ENCODE measurements at places on chromosomes 11 and 22. TPM values are rescaled to one million over a fixed set of nuclear protein-coding genes. Genes with fewer than 3 reads are reported as not detected.
A peak's percentile ranks its signal among the peaks of the same experiment; 100 is the strongest.

- DNase-seq, result no peak
Measured at GRCh38 chr11:65131417-65131776, 2.9 kb downstream of the SYVN1 start.

DNA sequence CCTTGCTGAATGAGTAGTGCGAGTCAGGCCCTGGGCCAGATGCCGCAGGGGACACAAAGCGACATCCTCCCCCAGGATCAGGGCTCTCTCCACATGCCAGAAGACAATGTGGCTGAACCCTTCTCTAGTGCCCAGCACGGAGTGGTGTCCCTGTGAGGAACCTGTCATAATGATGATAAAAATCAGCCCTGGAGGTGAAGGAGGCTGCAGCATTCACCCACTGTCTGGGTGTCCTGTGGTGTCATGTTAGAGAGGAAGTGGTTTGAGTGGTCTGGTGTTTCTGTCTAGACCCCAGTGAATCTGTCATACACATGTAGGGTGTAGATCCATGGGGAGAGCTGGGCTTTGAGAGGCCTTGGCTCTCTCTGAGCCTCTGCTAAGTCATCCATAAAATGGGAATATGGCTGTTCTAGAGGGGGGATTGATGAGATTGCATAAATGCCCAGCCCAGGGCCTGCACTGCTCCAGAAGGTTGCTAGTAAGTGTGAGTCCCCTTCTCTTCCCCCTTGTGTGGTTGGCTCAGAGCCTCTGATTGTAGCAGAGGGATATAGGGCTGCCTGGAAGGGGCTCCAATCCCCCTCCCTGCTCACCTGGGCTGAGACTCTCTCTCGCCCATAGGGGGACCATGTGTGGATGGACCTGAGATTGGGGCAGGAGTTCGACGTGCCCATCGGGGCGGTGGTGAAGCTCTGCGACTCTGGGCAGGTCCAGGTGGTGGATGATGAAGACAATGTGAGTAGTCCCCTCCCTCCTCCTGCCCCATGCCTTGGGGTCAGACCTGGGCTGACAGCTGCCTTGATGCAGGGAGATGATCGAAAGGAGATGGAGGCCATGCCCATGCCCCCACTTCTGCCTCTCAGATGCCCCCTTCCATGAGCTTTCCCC lies 14.3 kb downstream of the MYO7A start:
- peak; percentile 35 for DNase-seq

Gene DBX1
- total RNA-seq, result not detected

Gene ACR
- total RNA-seq, result 0.62 TPM

- DNase-seq, result no peak
Measured at GRCh38 chr11:91650802-91651201, 573.8 kb upstream of the FAT3 start.

- DNase-seq, result no peak
Measured at GRCh38 chr22:25390297-25391240, 171.1 kb downstream of the CRYBB2 start.

DNA sequence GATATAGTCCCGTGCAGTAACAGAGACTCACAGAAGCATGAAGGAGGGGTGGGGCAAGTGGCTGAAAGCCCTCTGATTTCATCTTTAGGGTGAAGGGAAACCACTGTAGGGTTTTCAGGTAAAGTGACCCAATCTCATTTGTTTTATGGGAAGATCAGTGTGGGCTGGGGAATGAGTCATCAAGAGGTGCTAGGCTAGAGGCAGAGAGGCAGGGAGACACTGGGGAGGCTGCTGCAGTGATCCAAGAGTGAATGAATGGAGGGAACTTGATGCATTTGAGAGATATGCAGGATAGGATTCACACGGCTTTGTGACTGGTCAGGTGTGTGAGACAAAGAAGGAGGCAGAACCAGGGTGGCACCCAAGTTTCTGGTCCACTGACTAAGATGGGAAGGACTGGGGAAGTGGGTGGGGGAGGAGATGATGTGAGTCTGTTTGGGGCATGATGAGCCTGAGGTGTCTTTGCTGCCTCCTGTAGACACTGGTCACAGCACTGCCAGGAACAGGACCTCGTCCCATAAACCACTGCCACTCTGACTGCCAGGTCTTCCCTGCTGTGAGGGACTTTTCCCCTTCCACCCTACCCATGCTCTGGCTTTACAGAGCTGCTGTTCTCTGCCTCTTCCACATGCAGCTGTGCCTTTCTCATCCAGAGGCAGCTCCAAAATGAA lies 239.0 kb downstream of the TENM4 start:
- DNase-seq, result no peak

Gene IL17REL
- total RNA-seq, result 0.09 TPM

DNA sequence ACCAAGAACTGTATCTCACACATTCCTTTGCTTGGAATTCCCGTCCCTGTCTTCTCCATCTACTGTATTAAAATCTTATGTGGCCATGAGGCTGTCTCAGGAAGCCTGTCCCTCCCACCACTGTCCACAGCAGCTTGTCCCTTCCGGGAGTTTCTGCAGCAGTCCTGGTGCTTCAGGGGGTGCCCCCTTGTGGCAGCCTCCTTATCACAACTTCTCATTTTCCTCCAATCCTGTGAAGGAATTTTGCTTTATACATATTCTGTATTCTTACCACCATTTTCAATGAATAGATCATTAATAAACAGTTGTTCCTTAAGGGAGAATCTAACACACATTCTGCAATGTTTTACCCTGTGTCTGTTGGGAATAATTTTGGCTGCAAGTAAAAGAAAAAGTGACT lies 220.4 kb upstream of the RAG2 start:
- no peak for DNase-seq

Gene GSTT2B
- 7.3 TPM for total RNA-seq

DNA sequence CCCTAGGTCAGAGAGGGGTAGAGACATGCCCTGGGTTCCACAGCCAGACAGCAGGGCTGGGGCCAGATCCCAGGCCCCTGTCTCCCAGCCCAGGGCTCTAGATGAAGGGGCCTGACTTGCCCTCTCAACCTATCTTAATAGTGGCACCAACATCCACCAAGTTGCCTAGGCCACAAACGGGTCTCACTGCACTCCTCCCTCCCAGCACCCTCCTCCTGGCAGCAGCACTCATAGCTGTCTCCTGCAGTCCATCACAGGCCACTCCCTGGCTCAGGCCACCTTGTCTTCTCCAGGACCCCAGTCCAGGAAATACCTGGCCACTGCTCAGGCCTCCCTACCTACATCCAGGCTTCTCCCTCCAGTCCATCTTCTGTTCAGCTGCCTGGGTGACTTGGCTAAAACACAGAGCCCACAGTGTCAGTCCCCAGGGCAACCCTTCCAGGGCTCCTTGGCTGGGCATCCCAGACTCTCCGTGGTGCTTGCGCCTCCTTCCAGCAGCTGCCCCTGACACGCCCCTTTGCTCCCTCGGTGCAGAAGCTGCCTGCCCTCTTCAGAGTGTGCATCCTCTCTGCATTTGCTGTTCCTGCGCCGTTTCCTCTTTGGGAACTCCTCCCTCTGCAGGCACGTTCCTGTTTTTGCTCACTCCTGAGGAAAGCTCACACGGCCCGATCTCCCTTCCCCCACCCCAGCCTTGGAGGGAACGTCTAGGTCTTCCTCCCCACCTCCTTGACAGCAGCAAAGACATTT lies 40.5 kb downstream of the LRRC32 start:
- DNase-seq, result peak; percentile 75

DNA sequence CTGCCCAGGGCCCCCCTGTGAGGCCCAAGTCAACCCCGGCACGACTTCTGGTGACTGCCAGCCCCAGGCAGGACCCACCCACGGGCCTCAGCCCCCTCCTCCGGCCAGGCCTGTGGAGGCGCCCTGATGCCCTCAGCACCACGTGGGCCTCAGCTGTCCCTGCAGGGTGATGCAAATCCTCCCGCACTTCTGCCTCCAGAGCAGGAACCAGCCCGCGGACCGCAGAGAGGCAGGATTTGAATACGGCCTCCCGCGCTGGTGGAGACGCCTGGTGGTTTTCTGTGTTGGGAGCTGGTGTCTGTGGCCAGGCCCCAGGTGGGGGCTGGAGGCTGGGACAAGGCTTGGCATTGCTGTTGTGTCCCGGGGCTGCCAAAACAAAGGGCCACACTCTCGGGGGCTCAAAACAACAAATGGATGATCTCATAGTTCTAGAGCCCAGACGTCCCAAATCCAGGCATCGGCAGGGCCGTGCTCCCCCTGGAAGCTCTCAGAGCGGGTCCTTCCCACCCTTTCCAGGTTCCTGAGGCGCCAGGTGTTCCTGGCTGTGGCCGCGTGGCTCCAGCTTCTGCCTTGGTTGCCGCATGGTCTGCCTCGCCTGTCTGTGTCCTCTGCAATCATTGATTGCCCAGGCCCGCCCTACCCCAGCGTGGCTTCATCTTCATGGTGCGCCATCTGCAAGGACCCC lies 19.4 kb downstream of the TRPM5 start:
- DNase-seq, result no peak

Gene AGBL2
- total RNA-seq, result 6.0 TPM

Gene SCN4B
- 6.0 TPM for total RNA-seq

DNA sequence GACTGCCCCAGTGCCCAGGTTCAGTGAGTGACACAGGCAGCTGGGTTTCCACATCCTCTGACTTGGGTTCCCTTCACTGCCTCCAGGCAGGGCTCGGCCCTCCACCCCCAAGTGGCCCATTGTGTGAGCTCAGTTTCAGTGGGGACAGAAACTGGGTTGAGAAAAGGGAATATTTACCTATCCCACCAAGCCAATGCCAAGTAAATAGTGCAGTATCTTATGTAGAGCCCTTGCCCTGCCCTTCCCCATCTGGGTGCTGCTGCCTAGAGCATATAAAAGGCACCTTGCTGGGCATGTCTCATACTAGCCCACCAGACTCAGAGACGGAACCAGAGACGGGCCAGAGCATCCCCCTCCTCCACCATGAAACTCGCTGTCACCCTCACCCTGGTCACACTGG lies at the start of gene SCGB1A1:
Gene SCGB1A1, plus strand, starts transcription at position 301 of the 400 bp plus-strand sequence. Its CDS starts 63 bp downstream, at position 364.
- DNase-seq, result no peak

- no peak for DNase-seq
Measured at GRCh38 chr11:62902932-62903331, 18.2 kb downstream of the CHRM1 start.

GRCh38 chr11:40166892-40167291 lies 1292.6 kb downstream of the LRRC4C start:
- DNase-seq, result no peak

Gene OR2D2
- total RNA-seq, result not detected

DNA sequence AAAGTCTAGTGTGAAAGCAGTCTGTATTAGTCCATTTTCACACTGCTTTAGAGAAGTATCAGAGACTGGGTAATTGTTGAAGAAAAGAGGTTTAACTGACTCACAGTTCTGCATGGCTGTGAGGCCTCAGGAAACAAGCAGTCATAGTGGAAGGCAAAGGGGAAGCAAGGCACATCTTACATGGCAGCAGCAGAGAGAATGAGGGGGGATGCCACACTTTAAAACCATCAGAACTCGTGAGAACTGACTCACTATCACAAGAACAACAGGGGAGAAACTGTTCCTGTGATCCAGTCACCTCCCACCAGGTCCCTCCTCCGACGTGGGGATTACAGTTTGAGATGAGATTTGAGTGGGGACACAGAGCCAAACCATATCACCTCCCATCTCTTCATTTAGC lies 13.8 kb upstream of the TUBA8 start:
- DNase-seq, result no peak

GRCh38 chr11:15347969-15348734 lies 233.4 kb downstream of the INSC start:
- DNase-seq, result no peak
